ENCODE measurements at places on chromosomes 13 and 19.

- DNase-seq = no peak
Observed at GRCh38 chr13:51595416-51595815, 11.2 kb downstream of the WDFY2 start.

GRCh38 chr19:39568604-39569003 is 28.6 kb upstream of the EID2 start:
- DNase-seq = peak; percentile 26

GRCh38 chr19:7792281-7792680 is 29.2 kb downstream of the CLEC4M start:
- no peak for DNase-seq

DNA sequence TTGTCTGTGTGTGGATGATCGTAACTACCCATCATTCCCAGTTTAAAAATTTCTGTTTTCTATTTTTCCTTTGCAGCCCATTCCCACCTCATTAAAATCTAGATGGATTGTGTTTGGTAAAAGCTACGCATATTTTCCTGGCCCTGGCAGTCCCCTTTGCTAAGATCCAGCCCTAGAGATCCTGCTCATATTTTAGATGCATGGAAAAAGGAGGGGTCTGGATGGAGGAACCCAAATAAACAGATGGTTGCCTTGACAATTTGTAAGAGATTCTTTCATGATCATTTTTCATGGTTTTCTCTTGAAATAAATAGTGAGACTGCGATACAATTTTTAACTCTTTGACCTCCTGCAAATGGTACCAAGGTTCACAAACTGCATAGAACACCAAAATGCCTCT is 174.4 kb downstream of the SLC7A1 start:
- DNase-seq = no peak

- DNase-seq = no peak
Observed at GRCh38 chr13:58495668-58496067, 864.1 kb downstream of the PCDH17 start.

DNA sequence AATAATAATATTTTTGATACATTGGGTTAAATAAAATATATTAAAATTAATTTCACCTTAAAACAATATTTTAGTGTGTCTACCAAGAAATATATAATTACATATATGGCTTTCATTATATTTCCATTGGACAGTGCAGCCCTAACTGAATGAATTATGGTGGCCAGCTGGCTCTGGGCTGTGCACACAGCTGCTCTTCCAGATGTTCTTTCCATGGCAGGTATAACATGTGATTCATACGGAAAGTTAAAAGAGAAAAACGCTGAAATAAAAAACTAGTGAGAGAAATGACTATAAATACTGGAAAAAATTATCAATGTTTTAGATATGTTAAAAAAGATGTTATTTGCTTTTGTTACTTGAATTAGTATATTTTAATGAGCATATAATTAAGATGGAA is 216.3 kb downstream of the RGCC start:
- DNase-seq = no peak

GRCh38 chr13:35814605-35815011 is 316.6 kb downstream of the DCLK1 start:
- DNase-seq = no peak

GRCh38 chr19:38736413-38737280 is 7.6 kb downstream of the CAPN12 start:
- no peak for DNase-seq

GRCh38 chr13:80214521-80214991 is 126.4 kb downstream of the SPRY2 start:
- no peak for DNase-seq

DNA sequence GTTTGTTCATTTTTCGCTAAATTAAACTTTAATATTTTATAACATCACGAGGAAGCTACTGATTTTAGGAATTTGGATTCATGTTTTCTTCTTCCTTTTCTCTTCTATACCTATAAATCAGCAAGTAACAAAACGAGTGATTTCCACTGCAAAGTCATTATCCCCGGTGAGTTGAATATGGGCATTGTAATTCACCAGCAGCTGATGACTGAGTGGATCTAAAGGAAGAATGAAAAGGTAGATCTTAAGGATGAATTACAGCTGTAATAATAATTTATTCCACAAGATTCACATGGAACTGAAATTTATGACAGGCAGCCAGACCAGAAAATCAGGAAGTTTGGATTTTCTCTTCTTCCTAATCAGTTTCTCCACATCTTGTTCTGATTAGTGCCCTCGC is 111.4 kb downstream of the GPC6 start:
- DNase-seq = no peak

GRCh38 chr13:83829810-83830209 is 52.5 kb downstream of the SLITRK1 start:
- DNase-seq = no peak

All from RCC 7860 (cell line).